Adipocyte (in vitro differentiated cells): ENCODE measurements at places on chromosomes 4 and X.

DNA sequence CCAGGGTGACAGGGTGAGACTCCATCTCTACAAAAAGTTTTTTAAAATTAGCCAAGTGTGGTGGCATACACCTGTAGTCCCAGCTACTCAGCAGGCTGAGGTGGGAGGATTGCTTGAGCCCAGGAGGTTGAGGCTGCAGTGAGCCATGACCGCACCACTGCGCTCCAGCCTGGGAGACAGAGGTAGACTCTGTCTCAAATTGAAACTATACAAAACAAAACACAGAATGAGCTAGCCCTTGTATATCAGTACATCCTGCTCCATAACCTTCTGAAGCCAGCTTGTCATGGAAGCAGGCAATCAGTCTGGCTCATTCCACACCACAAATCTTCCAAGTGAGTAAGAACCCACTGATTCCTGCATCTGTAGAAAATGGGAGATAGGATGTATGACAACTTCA is 49.0 kb downstream of the CD99L2 start:
- no peak for DNase-seq

- DNase-seq, result no peak
Measured at GRCh38 chrX:36573720-36574119, 434.4 kb upstream of the FAM47C start.

- DNase-seq, result no peak
Measured at GRCh38 chr4:66899422-66900065, 645.8 kb downstream of the CENPC start.

DNA sequence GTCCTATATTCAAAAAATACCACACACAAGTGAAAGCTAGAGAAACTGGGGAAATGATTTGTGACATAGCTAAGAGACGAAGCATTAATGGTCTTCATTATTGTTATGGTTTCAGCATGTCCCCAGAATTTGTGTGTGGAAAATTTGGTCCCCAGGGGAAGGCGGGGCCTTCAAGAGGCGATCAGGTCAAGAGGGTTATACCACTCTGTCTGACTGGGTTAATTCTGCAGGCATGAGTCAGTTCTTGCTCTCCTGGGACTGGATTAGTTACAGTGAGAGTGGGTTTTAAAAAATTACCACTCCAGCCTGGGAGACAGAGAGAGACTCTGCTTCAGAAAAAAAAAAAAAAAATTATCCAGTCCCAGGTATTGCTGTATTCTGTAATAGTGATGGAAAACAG is 2.1 kb upstream of the MTNR1A start:
- DNase-seq, result peak; percentile 47
